ENCODE measurements at places on chromosomes 12 and 14.
A peak's percentile ranks its signal among the peaks of the same experiment; 100 is the strongest.

DNA sequence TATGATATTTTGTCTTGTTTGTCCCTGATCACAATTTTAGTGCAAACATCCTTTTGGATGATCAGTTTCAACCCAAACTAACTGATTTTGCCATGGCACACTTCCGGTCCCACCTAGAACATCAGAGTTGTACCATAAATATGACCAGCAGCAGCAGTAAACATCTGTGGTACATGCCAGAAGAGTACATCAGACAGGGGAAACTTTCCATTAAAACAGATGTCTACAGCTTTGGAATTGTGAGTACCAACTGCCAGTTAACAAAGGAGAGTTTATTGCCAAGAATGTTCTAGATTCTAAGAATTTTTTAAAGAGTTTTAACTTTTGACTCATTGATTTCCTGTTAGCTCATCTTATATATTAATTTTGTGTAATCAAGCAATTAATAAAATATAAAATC lies 55.4 kb downstream of the IRAK3 start:
- DNase-seq, result no peak

DNA sequence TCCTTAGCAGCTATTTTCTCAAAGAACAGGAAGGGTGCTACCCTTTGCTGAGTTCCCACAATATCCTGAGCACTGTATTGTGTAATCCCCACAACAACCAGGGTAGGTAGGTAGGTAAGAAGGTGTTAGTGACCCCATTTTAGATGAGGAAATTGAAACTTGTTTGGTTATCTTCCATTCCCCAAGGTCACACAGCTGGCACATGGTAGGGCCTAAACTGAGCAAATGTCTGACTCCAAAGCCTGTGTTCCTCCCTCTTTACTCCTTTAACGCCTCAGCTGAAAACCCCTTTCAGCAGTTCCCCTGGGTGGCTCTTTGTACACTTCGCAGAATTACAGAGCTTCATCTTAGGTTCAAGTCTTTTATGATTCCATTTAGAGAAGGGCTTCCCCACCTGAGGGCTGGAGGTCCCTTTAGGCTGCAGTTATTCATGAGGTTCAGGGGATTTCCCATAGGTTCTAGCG lies 26.5 kb upstream of the RIC8B start:
- DNase-seq, result no peak

- DNase-seq, result no peak
Measured at GRCh38 chr14:76698631-76699030, 62.6 kb upstream of the VASH1 start.

DNA sequence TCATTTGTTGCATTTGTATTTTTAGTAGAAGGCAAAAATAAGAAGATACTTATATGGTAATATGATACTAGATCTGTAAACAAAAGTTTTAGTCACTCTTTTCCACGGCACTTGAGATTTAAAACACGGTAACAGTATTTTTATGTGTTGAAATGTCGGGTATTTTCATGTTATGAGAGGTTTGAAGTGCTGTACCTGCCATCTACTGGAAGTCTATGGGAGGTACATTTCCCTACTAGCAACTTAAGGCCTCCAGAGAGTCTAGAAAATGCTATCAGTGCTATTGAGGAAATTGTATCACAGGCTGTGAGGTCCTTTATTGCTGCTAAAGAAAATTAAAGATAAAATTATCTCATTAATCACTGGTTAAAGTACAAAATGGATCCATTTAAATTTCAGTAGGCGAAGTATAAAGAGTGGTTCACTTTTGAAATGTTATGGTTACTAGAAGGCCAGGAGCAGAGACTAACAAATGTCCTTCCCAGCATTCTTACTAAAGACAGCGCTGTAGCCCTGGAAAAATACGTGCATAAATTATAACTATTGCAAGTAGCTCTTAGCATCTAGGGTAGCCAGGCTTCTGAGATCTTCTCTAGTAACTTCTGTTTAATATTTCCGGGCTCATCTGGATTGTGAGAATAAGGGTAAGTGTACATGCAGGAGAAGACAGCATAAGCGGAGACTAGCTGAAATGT lies 77.6 kb upstream of the PRKD1 start:
- DNase-seq, result no peak

- DNase-seq, result no peak
Measured at GRCh38 chr12:21543151-21543550, 17.1 kb downstream of the SPX start.

DNA sequence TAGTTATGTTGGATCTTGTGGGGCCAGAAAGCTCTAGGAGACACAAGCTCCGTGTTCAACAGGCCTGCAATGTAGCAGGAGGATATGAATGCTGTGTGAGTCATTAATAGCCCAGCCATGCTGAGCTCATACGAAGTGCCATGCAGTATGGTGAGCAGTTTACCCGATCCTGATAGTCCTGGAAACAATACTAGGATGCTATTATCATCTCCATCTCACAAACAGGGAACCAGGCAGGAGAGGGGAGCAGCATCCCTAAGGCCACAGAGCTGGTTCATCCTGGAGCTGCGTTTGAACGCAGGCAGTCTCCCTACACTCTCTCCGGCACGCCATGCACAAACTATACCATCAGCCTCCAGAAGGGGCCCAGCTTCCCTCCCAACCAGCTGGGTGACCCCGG lies 20.5 kb downstream of the TTC7B start:
- no peak for DNase-seq

DNA sequence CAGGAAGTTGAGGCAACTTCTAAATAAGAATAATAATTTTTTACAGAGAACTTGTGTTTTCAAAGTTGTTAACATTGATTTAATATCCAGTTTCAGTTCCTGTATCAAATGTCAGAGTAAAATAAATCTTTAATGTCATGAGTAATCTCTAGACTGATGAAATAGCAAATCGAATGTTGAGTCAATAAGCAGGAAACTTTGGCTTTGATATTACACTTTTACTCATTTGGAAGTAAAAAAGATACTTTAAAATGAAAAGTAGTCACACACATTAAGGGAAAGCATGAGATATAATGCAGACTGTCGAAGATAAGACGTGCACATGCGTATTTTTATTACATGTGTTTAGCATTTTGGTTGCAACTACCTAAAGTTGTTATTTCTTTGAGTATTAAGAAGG lies 78.2 kb upstream of the PTGDR start:
- no peak for DNase-seq

GRCh38 chr12:63857771-63858670 lies 13.5 kb downstream of the SRGAP1 start:
- no peak for DNase-seq

- no peak for DNase-seq
Measured at GRCh38 chr12:31488737-31489338, 102.1 kb downstream of the DENND5B start.

GRCh38 chr12:18753481-18754123 lies 15.7 kb downstream of the CAPZA3 start:
- no peak for DNase-seq

DNA sequence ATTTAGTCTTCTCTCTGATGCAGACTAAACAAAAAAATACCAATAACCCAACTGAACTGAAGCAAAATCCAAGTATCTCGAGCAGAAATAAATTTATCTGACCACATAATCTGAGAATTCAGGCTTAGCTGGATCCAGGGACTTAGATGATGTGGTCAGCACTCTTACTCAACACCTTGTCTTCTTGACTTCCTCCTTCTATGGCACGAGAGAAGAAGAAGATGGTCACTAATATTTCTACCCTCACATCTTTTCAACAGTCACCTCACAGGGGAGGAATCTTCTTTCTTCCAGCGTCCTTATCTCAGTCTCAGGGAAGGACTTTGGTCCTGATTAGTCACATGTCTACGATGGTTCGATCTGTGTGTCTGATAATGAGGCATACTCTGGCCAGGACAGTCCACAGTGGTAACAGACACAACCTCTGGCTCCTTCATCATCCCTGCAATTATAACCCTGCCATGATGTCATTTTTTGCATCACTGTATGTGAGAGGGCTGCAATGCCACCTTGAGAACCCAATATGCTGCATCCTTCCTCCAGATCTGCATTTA lies 15.8 kb downstream of the RGS6 start:
- DNase-seq, result no peak

DNA sequence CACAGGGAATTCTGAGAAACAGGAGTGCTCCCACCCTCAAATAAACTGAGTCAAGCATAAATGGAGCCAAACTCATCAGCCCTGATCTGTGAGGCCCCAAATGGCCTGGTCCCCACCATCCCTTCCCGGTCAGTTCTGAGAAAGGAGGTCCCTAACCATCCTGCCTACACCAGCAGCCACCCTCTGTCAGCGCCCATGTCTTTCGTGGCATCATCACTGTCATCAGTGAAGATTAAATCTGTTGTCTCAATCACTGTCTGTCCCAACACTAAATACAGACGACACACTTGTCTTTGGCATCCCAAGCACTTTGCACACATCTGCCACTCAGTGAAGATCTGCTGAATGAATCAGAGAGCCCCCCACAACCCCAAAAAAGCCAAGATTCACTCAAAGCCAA lies 22.4 kb downstream of the VPS37B start:
- peak; percentile 41 for DNase-seq

- DNase-seq, result no peak
Measured at GRCh38 chr12:1384910-1385309, 209.5 kb downstream of the FBXL14 start.

DNA sequence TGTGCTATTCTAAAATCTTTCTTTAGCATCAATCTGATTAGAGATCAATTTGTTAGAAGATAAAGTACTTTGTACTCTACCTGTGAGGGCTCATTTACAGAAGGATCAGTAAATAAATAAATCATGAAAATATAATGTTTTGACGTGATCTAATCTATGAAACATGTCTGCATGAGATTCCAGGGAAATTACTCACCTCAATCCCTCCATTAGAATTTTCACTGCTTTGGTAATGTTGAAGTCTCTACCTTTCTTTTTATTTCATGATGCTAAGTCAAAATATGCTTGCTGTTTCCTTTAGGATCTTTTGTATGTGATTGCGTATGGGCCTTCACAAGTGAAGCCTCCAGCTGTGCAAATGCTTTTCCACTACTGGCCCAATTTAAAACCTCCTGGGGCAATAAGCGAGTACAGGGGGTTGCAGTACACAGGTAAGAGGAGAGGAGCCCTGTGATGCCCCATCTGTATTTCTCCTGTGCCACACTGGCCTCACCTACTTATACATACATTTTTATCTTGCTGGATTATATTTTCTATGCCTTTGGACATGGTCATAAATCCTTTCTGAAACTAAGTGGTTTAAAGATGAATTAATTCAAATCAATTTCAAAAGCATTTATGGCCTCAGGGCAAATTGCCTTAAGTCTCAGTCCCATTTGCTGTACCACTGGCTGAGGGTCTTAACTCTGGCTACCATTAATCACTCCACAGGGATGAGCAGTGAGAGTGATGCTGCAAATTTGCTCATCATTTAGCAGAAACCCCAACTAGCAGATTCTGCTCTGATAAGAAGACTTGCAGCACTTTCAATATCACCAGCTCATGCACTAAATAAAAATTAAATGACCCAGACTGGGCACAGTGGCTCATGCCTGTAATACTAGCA lies 66.4 kb downstream of the UNC79 start:
- DNase-seq, result no peak

- no peak for DNase-seq
Measured at GRCh38 chr12:131991816-131992430, 42.2 kb downstream of the EP400 start.

GRCh38 chr14:79051742-79052141 lies 881.6 kb downstream of the NRXN3 start:
- no peak for DNase-seq

DNA sequence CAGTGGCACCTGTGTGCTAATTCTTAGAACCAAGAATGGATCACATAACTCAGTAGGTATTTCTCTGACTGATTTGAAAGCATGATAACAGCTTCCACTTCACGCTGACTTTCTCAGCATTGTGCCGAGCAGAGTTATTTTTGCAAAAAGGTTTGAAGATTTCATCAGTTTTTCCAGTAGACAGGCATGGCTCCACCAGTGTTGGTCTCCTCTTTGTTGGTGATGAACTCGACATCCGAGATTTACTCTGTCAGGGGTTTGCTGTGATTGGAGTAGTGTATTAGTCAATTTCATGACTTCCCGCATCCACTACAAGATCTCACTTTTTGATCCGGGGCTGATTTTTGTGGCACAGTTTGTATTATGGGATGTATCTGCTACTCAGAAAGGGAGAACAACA lies 85.3 kb downstream of the PRKCH start:
- no peak for DNase-seq

DNA sequence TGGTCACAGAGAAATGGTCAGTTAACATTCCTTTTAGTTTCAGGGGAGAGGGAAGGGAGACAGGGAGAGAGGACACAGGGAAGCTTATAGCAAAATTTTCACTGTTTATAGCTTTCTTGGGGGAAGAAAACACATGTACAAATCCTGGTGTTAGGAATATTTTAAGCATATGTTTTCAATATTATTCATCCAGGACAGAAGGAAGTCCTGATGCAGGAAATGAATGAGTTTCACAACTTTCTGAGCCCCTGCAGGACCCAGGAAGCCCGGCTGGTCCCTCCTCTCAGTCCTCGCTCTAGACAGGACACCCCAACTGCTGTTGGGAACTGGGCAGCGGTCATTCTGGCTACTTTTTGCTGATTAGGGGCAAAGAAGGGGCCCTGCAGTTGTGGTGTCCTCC lies 71.1 kb upstream of the ZDHHC17 start:
- no peak for DNase-seq

GRCh38 chr14:99213101-99213500 lies 58.9 kb downstream of the BCL11B start:
- DNase-seq, result no peak

DNA sequence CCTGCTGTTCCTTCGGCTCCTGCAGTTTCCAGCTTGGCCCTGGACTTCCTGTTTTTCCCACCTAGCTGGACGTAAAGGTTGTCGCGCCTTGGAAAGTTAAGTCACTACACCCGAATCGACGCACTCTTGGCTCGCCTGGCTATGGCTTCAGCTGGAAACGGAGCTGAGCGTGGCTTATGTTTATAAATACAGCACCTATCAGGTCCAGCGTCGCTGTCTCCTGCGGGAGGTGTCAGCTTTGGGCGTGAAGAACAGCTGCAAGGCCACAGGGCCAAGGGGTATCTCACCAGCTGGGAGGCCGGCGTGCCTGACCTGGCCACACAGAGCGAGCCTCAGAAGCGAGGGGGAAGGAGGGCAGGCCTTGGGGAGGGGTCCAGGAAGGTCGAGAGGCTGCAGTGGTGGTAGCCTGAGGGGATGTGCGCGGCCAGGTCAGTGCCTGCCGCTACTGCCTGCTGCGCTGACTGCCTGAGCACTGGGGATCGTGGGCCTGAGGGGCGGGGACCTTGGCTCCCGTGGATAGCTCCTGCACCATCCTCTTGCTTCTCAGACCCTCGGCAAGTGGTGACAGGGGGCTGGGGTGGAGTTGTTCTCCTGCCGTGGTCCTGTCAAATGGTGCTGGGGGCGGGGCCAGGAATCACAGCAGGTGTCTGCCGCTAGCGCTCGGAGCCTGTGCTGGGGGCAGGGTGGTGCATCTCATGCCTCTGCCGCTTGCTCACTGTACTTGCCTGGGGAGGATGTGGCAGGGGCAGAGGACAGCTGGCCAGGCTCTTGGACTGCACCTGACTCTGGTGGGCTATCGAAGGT lies 12.5 kb downstream of the PACS2 start:
- DNase-seq, result peak; percentile 63

DNA sequence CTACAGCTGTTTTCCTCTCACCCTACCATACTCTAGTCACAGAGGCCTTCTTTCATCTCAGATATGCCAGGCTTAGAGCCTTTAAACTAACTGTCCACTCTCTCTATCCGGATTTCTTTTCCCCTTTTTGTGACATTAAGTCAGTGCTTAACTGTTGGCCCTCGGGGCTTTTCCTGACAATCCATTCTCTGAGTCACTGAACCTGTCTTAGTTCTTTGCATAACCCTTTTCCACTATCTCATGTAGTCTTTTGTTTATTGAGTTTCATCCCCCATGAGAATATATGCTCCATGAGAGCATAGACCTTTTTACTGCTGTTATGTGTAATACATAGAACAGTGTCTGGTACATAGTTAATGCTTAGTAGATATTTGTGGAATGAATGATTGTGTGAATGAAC lies 68.7 kb downstream of the PLEKHA5 start:
- no peak for DNase-seq

GRCh38 chr14:96861568-96862310 lies 64.6 kb downstream of the VRK1 start:
- DNase-seq, result no peak

All from coronary artery (tissue), 2 donors.